ENCODE measurements at places on chromosomes 3 and 15.

DNA sequence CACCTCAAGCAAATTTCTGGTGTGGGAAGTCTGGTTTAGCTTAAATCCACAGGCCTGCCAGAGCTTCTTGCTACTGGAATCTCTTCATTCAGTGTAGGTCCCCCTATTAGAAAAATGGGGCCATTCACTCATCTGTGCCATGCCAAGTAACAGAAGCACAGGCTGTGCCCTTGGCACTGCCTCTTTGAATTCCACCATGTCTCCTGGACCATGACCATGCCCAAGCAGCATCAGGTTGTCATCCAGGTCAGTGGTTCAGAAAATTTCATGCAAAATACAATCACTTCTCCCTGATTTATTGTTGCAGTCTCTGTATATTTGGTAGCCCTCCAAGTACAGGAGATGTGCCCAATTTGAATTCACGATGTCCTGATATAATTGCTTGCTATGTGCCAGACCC is 602.1 kb upstream of the ZNF385D start:
- no peak for DNase-seq

- DNase-seq: no peak
Measured at GRCh38 chr3:44210967-44211366, 30.7 kb upstream of the TOPAZ1 start.

GRCh38 chr3:46733026-46733800 is 15.5 kb upstream of the PRSS50 start:
- DNase-seq: no peak

- DNase-seq: no peak
Measured at GRCh38 chr15:55858661-55859060, 115.7 kb upstream of the PRTG start.

GRCh38 chr15:51829376-51830275 is at the start of gene TMOD3:
TMOD3 (plus strand) TSS chr15:51829653; CDS start chr15:51862885, 33,232 bp downstream.
- DNase-seq: peak; percentile 95

DNA sequence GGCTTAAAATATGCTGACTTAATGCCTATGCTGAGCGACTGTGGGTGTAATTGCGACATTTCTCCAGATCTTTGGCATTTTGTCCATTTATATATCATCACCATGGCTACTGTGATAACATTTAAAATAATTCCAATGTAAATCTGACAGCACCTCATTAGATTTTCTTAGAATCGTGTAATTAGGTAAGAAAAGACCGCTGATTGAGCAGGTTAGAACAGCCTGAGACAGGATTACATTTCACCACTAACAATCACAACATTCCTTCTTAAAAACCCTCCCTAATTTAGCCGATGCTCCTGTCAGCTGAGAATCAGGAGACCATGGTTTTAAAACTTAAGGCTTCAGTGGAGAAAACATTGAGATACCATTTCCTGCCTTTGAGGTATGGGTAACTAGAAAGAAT is 455.3 kb upstream of the PDZRN3 start:
- no peak for DNase-seq

GRCh38 chr15:88841236-88841635 is 38.0 kb downstream of the ACAN start:
- no peak for DNase-seq

GRCh38 chr3:133831966-133832801 is 26.6 kb downstream of the SRPRB start:
- DNase-seq: no peak

- DNase-seq: no peak
Measured at GRCh38 chr15:101538177-101538576, 48.7 kb upstream of the PCSK6 start.

- no peak for DNase-seq
Measured at GRCh38 chr15:49418811-49419210, 4.2 kb upstream of the FGF7 start.

DNA sequence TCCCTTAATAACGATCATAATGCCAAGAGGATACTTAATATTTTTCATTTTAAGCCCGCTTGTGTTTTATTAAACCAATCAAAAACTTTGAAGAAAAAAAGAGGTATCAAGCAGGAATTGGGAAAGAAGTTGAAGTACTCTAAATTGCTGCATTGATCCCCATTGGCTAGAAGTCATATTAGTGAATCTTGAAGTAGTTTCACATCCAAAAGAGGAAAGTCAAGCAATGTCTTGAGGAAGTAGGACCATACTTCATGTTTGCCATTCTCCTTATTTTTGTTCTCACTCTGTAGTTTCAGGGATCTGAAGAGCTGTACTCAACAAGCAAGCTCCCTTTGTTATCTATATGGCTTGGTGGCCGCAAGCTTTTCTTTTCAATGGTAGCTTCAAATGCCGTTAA is 2.2 kb downstream of the SCAANT1 start:
- no peak for DNase-seq

GRCh38 chr3:24139463-24140412 is 194.7 kb downstream of the NR1D2 start:
- DNase-seq: no peak

DNA sequence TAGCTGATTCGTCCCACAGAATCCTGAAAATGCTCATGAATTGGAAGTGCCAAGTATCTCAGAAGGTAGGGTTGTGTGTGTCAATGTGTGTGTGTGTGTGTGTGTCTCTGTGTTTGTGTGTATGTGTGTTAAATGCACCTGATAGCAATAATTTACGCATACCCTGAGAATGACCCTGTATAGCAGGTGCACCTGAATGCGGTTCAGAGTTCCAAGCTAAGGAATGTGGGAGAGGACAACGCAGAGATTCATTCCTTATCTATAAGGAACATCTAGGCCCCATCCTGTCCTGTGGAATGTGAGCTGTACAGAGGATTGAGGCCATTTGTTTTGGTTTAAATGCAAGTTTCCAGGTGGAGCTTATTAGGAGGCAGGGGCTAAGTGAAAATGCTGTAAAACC is 49.1 kb upstream of the NEDD4 start:
- no peak for DNase-seq

DNA sequence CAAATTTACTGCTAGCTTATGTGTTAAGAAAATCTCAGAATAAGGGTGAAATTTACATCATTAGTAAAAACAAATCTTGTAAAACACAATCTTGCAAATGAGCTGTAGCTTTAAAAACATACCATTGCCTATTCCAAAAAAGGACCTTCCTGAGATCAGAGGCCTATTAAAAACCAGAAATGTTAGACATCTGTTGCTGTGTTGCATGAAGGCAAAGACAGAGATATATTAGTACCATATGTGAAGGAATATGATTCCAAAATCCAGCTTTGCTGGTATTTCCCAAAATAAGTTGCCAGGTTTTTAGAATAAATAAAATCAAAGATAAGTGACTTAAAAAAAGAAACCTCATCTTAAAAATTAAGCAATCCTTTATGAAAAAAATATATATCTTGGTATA is 504.1 kb upstream of the CDIN1 start:
- DNase-seq: no peak

GRCh38 chr15:61038910-61039309 is 190.2 kb downstream of the RORA start:
- no peak for DNase-seq

- no peak for DNase-seq
Measured at GRCh38 chr3:197371591-197372046, 73.2 kb upstream of the DLG1 start.

DNA sequence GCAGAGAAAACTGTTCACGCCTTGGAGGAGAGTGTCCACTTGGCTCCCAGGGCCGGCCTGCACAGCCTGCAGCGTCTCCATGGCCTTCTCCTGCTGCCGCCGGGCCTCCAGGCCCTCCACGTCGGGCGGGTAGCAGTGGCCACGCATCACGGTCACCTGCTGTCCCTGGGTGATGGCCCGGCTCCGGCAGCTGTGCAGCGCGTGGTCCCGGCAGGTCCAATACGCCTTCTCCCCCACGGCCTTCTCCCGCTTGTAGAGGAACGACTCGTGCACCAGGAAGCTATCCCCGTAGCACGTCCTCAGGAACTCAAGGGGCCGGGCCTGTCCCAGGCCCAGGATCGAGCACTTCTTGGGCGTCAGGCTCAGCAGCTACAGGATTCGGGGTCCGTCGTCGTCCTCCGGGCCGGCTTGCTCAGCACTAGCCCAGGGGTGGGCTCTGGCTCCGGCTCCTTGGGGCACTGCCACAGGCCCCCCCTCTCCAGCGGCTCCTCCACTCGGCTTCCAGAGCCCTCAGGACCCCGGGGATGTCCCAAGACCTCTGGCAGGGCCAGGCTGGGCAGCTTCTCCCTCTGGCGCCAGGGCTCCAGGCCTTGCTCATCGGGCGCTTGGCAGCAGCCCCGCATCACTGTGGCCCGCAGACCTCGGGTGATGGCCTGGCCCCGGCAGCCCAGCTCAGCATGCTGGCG is 83.6 kb upstream of the FXR1 start:
- DNase-seq: no peak

DNA sequence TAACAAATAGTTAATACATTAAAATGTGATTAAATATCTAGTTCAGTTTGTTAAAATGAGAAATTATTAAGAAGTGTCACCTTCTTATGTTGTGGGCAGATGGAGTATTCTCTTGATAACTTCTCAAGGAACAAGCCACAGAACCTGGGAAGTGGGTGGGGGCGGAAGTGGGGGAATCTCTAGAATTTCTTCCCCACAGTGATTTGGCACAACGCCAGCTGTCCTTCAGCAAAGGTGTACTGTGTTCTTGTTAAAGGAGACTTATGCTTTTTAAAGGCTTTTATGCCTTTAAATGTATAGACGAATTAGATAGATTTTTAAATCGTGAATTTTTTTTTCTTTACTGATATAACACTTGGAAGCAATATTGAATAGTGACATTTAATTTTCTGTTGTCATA is 42.4 kb downstream of the SEC22A start:
- no peak for DNase-seq

- no peak for DNase-seq
Measured at GRCh38 chr3:140258222-140258724, 323.3 kb downstream of the CLSTN2 start.

DNA sequence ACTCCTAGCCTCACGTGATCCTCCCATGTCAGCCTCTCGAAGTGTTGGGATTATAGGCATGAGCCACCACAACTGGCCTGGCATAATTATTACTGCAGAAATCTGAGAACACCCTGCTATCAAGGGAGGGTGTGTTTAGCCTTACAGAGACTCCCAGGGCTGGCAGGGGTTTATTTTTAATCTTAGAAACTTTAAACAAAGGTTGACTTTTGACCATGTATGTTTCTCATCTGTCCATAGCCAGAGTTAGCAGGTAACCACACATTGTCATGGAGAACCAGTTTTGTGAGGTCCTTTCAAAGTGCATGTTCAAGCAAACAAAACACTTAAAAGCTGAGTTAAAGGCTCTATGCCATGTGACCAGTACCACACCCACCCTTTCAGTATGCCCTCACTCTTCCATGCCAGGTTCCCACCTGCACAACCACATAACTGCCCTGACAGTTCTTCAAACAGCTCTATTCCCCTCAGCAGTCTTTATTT is 11.1 kb downstream of the SIAH2 start:
- no peak for DNase-seq

DNA sequence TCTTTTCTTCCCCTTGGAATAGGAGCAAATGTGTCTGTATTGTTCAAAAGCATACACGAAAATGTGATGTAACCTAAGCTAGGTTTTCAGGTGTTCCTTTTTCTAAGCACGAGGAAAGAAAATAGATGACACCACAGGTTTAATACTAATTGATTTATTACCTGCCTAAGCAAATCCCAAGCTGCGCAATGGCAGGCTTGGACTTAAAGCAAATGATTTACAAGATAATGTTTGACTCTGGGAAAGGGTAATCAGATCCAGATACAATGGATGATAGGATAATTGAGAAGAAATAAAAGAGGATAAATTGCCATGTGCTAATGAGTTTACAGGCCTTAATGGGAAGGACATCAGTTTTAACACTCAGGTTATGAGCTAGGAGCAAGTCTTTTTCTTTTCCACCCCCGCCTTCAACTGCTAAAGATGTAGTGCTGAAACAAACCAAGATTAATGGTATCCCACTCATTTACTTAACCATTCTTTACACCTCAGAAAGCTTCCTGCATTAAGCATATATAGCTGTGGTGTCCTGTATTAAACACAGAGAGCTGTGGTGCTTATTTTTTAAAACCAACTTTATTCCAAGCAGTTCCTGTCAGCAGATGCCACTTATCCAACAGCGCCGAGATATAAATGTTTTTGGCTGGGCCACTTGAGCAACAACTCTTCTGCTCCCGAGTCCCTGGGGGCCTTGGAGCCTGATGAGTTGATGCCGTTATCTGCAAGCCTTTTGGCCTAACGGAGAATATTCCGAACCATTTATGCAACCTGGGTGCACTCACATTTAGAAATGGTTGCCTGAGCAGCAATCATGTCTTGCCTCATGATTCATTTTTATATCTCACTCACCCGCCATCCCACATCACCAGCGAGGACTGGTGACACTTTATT is 205.5 kb downstream of the MECOM start:
- no peak for DNase-seq

DNA sequence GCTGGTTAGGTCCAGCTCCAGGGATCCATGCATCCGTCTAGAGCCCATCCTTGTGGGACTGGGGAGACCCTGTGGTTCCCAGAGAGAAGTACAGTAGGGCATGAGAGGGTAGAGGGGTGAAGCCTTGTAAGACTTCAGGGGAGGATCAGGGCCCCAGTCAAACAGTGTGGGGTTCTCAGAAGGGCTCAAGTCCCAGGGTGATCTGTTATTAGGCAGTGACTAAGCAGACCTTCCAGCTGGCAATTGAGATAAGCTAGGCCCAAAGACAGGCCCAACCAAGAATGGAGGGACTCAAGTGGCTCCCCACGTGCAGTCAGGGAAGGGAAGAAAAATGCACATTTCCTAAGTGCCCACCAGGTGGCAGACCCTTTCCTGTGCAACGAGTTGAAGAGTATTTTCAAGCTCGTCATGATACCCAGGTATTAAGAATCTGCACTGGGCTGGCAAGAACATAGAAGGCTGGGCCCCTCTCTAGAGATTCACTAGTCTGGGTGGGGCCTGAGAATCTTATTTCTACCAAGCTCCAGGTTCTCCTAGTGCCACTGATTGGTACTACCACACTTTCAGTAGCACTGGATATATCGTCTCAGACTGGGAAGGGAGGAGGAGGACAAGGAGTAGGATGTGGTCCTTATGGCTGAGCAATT is 240.8 kb downstream of the NR1D2 start:
- DNase-seq: peak; percentile 50

DNA sequence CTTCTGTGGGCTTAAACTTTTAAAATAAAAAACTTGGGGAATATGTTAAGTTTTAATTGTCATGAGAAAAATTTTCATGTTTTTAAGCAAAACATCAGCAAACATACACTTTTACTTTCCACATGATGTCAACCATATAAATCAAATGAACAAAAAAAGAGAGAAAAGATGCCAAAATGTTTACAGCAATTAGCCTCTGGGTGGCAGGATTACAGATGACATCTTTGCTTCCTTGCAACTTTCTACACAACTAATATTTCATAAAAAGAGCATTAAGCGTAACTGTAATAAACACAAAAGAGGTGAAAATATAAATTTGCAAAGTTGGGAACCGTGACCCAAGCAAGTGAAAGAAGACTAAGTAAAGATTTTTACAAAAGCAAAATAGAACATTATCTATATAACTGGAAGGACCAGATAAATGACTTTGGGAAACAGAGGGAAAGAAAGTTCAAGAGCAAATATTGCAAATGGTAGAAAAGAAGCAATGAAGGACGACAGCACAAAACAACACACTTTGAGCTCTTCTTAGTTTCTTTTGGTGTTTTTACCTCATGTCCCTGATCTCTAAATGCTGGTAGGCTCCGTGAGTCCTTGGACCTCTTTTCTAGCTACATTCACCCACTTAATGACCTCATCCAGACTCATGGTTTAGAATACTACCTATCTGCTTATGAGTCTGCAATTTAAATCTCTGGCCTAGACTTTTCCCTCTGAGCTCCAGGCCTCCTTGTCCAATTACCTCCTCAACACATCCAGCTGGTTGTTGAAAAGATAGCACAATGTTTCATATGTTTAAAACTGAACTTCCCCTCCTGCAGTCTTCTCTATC is 9.4 kb downstream of the TP53BP1 start:
- DNase-seq: no peak
